ENCODE measurements at places on chromosomes 2 and 18.

- no peak overlapping the region for H3K4me3 ChIP-seq
- peak; percentile 18 for DNase-seq
- H3K36me3 ChIP-seq, result no peaks in the 10 kb centered on the region
- H3K4me1 ChIP-seq, result no peaks in the 10 kb centered on the region
- no peaks in the 10 kb centered on the region for H3K27me3 ChIP-seq
- no peak overlapping the region for H3K27ac ChIP-seq
These were observed 19.8 kb downstream of the CMPK2 start for GRCh38 chr2:6845903-6846302.

DNA sequence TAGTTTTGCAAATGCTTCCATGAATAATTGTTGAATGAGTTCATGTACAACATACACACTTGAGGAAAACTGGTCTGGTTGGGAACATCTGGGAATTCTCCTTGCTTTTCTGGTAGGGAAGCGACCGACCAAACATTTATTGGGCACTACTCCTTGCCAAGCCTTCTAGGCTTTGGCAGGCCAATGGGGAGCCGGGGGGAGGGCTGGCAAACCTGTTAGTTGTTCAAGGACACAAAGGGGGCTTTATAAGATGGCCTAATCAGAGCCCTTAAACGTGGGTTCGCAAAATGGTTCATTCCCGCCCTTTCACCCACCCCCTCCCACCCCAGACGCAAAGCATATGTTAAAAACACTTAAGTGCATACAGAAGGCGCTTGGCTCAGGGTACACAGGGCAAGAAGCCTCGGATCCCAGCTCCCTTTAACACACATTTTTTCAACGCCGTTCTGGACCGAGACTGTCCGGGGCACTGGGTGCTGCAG lies 844 bp upstream of the VSNL1 start:
- no peaks in the 10 kb centered on the region for H3K4me1 ChIP-seq
- H3K27ac ChIP-seq, result no peak overlapping the region
- no peaks in the 10 kb centered on the region for H3K36me3 ChIP-seq
- peaks cover 82% of the 10 kb centered on the region for H3K27me3 ChIP-seq

- H3K27me3 ChIP-seq, result peaks cover 6% of the 10 kb centered on the region
- H3K27ac ChIP-seq, result no peak overlapping the region
- H3K36me3 ChIP-seq, result no peaks in the 10 kb centered on the region
These were observed 167.0 kb upstream of the RPRM start for GRCh38 chr2:153645599-153645998.

DNA sequence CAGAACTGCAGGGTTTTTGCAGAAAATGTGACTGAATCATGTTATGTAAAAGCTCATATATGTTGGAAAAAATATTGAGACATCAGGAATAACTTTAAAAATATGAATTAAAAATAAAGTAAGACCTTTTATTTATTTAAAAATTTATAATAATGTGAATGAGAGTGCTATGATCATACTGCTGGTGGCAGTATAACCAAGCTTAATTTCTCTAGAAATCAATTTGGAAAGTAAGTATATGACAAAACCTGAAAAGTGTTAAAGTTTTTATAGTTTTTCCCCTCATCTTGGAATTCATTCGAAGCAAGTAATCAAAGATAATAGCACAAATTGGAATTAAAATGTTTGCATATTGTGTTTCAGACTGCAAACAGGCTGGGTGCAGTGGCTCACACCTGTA lies 7.5 kb downstream of the SLC39A10 start:
- H3K4me1 ChIP-seq, result peaks cover 6% of the 10 kb centered on the region
- H3K27me3 ChIP-seq, result no peaks in the 10 kb centered on the region
- H3K36me3 ChIP-seq, result no peaks in the 10 kb centered on the region
- H3K4me3 ChIP-seq, result no peak overlapping the region
- DNase-seq, result peak; percentile 48
- no peak overlapping the region for H3K27ac ChIP-seq
